ENCODE measurements at places on chromosomes 3 and 15.

- no peak for DNase-seq
Measured at GRCh38 chr3:163587342-163587741, 1491.0 kb downstream of the SI start.

GRCh38 chr3:171874251-171874681, 31.1 kb downstream of the TMEM212 start:
- DNase-seq = peak; percentile 13

- DNase-seq = peak; percentile 83
Measured at GRCh38 chr3:37779289-37780152, 82.2 kb upstream of the CTDSPL start.

- DNase-seq = no peak
Measured at GRCh38 chr3:72523429-72524151, 324.7 kb downstream of the SHQ1 start.

DNA sequence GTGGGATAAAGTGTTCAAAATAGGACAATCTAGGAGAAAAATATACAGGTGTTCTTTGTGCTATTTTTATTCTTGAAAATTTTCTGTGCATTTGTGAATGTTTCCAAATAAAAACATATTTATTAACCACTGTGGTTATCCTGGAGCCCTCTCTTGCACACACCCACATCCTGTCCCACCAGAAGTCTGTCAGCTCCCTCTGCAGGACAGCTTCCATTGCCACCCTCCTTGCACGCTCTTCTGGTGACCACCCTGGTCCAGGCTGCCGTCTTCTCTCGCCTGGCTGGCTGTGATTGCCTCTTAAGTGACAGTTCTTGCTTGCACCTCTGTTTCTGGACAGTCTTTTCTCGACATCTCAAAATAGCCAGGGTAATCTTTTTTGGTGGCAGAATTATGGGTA, 394.0 kb downstream of the LRTM1 start:
- peak; percentile 27 for DNase-seq

DNA sequence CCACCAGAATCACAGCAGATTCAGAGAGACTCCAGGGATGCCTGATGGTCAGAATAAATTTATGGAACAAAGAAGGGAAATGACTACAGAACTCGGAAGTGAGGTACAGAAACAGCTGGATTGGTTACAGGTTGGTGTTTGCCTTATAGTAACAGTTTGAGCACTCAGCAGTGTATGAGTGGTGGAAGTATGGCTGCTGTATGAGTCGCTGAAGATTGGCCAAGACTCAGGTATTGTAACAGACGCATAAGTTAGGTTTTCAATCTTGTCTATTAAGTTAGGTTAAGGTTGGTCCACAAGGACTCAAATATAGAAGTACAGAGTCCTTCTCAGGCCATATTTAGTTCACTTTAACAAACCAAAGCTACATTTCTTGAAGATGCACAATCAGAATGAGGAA, 33.1 kb downstream of the ATP13A5 start:
- no peak for DNase-seq

DNA sequence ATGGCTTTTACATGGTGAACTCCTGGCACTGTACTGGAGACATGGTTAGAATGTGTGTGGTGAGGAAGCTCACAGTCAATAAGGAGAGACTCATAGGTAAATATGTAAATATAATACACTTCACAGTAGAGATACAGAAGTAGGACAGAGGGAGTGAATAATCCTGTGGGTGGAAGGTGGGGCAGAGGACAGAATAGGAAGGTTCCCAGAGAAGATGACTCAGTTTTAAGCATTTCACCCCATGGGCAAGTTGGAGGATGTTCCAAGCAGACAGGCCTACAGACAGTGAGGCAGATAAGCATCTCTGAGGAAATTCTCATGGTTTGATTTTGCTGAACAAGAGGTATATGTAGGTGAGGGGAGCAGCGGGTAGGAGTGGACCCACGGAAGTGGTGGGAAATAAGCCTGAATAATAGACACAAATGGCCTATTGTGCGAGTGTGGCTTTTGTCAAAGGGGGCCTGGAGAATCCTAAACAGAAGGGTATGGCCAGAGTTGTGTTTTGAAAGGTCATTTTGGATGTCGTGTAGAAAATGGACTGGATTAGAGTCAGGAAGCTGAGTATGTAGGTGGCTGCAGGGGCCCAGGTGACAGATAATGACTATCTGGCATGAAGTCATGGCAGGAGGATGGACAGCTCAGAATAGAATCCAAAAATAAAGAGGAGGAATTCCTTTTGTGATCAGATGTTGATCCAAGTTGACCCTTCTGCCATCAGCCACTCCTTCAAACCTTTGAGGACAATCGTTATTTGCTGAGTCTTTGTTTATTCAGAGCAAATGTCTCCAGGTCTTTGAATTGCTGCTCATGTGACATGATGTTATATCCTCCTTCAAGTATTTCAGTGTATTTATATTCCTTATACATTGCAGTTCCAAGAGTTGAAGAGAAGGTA, 97.3 kb upstream of the THRB start:
- DNase-seq = no peak

- DNase-seq = no peak
Measured at GRCh38 chr3:51945031-51945840, 3.1 kb downstream of the PARP3 start.

DNA sequence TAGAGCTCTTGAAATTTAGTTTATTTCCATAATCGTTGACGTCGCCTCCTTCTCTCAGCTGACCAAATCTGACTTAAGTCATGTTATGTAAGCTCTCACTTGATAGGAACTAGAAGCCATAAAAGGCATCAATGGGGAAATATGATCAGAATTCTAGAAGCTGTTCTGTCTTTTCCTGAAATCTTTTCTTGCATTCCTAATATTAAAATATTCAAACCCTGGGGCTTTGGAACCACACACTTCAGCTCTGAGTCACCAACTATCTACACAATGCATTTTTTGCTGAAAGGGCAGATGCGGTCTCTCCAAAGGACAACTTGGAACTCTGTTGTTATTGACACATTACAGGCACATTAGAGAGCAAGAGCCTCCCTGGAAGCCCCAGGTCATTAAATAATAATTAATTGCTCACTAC, 91.3 kb downstream of the LARS2 start:
- DNase-seq = no peak

DNA sequence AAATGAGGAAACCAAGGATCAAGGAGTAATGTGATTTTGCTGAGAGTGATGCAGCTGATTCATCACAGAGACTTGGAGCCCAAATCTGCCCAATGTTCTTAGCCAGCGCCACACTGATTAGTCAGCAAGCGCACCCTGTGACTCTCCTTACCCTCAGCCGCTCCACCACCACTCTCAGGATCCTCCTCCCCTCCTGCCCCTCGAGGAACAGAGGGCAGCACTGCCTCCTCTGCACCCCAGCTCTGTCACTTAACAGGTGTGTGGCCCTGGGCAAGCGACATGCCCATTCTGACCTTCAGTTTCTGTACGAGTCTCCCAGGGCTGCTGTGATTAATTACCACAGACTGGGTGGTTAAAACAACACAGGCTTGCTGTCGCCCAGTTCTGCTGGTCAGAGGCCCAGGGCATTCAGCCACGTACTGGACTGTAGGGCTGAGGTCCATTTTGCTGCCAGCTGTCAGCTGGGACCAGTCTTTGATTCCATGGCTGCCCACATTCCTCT, 36.1 kb upstream of the HRH1 start:
- DNase-seq = no peak

DNA sequence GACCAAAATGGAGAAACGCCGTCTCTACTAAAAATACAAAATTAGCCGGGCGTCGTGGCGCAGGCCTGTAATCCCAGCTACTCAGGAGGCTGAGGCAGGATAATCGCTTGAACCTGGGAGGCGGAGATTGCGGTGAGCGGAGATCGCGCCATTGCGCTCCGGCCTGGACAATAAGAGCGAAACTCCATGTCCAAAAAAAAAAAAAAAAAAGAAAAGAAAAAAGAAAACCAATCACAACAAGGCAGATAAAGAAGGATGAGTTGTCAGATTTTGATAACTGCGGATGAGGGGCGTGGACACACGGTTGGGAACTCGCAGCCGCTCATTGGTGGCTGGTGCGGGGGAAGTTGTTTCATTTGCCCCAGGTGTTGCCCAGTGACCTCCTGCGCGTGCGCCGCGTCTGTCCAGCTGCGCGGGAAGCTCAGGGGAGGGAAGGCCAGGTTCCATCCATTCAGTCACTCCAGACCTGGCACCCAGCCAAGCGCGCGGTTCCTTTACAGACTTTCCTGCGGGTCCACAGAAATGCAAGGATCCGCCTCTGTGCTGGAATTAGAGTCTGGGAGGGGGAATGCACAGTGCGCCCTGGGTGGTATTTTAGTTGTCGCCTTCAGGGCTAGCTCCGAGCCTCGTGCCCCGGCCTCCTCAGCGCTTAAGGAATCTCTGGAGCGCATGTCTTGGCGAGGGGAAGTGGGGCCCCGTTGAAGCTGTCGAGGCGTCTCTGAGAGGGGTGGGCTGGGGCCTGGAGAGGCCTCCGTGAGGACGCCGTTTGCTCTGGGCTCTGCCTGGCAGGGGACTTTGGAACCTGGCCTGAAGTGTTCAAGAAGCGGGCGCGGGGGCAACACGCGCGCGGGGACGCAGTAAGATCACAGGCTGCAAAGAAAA, 708 bp upstream of the GCHFR start:
- peak; percentile 74 for DNase-seq

DNA sequence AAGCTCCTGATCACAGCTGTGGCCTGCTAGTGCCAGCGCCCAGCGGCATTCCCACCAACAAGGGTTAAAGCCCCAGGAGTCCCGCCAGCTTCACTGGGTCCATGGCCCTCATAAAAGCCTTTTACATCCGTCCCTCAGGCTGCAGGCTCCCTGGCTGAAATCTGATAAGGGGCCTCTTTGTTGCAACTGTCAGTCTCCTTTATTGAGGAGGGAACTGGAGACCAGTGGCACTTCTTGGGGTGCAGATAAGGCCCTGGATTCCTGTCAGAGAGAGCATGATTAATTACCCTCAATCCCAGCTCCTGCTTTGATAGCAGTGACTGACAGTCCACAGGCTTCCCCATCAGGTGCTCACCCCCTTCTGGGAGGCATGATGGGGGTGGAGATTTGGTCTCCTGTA, 30.9 kb upstream of the CLK3 start:
- DNase-seq = peak; percentile 30

- DNase-seq = no peak
Measured at GRCh38 chr3:76824658-76825240, 215.2 kb upstream of the ROBO2 start.

- no peak for DNase-seq
Measured at GRCh38 chr3:5423076-5423475, 235.6 kb downstream of the EDEM1 start.

DNA sequence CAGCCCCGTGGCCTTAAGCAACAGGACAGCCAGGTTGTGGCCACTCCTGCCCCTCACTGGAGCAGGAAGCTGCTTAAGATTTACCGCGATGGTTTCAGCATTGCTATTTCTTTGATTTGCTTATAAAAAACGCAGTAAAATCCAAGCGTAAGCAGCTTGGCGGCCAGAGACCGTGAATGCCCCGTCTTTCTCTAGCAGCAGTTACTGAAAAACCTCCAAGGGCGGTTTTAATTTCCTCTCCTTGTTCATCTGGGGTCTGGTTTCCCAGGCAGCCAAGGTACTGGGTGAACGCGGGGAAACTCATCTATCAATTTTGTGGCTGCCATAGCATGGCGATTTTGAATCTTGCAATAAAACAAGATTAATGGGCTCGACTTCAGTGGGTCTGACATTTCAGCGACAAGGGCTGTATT, 130.3 kb downstream of the MINAR1 start:
- no peak for DNase-seq

DNA sequence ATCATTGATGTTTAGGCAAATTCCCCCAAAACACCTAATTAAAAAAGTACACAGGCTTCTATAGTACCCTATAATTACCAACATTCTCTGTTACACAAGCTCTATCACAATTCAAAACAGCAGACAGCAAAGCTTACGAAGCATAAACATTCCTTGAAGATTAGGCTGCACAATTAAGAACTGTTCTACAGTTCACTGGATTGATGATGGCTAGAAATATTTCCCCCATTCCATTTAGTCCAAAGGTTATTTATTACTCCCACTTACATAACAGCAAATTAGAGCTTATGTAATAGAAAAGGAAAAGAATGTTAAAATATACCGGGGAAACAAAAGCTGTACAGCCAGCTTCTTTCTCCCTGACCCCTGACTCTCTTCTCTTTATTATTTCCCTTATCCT, 49.3 kb downstream of the UACA start:
- no peak for DNase-seq

- no peak for DNase-seq
Measured at GRCh38 chr3:102237838-102238237, 197.0 kb upstream of the ZPLD1 start.

- no peak for DNase-seq
Measured at GRCh38 chr15:60945196-60945595, 283.9 kb downstream of the RORA start.

DNA sequence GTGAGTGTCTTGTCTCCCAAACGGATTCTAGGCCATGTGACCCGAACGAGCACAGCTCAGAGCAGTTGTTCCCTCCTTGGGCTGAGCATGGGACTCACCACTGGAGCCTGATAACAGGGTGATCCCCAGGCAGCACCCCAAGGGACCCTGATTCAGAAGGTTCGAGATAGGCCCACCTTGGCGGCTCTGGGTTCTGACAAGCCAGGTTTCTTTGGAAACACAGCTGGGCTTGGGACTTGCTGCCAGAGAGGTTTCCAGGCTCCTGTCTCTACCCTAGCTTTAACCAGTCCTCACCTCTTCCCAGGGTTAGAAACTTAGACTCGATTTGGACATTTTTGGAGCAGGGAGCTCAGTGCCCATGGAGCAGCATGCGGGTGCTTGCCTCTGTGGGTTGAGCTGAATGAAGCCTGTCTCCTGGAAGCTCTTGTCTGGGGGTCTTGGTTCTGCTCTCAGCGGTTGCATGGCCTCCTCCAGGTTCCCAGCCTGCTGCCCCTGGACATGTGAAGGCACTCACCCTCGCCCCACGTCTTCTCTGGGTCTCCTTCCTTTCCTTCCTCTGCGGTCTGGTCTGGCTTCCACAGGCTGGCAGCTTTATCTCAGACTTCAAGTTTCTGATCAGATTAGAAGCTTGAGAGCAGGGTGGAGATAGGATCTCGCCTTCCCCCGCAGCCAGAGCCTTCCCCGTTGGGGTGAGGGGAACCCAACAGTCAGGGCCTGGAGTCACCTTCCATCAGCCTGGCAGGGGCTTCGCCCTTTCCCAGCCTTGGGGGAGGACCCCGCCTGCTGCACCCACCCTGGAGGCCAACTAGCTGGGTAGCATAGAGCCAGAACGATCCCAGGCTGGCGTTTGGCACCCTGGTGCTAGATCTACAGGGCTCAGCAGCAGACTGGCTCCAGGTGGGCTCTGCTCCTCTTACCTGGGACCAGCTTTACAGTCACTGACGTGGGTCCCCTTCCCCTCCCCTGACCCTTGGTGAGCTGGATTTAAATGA, 21.0 kb downstream of the PAQR5 start:
- DNase-seq = no peak

DNA sequence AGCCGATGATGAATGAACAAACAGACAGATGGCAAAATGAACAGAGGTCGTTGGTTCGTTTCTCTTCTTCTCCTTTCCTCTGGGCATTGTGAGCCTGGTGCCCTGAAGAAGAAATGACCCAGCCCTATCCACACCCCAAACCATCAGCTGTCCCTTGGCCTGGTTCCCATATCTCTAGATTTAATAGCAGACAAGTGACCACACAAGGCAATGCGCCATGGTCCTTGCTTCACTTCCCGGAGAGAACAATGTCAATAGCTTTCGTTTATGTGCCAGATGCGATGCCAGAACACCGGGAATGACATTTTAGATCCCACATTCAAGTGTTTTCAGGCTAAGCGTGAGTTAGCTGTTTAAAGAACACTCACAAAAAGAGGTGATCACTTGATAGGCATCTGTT, 17.7 kb downstream of the POC1A start:
- no peak for DNase-seq

Data from H7 (cell line).